ENCODE measurements at places on chromosomes 6 and 20.

- DNase-seq, result no peak
These were observed 349.3 kb upstream of the MMS22L start for GRCh38 chr6:97632341-97632740.

DNA sequence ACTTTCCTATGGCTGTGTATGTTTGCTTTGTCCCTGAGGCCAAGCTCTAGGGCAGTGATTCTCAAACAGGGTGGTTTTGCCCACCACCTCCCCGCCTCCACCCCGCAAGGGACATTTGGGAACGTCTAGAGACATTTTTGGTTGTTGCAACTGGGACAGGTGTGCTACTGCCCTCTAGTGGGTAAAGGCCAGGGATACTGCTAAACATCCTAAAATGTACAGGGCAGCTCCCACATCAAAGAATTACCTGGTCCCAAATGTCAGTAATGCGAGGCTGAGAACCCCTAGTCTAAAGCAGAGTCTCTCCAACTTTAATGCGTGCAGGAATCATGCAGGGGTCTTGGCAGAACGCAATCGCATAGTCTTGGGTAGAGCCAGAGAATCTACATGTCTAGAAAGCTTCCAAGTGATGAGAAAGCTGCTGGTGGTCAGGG, 5.1 kb downstream of the KCNS1 start:
- DNase-seq, result peak; percentile 69

- no peak for DNase-seq
These were observed 111.9 kb downstream of the DNAH8 start for GRCh38 chr6:38827024-38827423.

GRCh38 chr20:24521032-24521431, 51.6 kb downstream of the SYNDIG1 start:
- DNase-seq, result no peak

DNA sequence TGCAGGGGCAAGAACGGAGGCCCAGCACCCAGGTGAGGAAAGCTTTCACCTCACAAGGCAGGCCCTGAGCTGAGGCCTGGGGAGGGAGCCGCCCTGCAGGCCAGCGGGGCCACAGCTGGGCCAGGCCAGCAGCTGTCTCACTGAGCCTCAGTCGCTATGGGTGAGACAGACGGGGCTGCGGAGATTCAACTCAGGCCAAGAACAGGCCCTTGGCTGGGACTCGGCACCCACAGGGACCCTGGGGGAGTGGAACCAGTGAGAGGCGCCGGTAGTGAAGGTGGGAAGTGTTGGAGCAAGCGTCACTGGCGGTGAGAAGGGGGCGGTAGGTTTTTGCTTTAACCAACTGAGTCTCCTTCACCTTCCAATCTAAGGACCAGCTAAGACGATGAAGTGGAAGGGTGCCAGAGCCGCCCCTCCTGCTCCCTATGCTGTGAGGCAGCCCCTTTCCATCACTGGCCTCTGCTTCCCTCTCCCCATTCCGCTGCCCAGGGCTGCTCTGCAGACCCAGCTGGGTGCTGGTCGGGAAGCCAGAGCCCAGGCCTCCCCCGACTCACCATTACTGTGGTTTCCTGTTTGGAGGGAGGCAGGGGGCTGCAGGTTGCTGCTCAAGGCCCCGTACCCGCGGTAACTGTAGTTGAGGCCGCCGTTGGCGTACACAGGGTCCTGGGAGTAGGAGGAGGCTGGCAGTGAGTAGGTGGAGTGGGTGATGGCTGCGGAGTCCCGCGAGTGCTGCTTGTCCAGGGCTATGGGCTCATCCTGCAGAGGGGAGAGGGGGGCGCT, 93.7 kb downstream of the ASXL1 start:
- DNase-seq, result no peak

DNA sequence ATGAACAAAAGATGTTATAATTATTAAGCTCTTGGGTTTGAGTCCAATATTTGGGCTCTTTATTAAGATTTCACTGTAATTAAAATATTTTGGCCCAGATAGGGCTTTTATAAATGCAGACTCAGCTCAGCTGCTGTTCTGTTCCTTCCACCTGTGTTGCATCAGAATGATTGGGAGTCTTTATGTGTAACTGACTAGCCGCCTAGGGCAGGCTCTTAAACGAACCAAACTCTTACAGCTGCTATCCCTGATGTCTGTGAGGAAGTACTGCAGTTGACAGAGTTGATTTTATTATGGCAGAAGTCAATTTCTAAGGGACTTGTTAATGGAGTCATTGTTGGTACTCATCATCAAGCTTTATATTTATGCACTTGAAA, 144.7 kb downstream of the MYO6 start:
- no peak for DNase-seq

DNA sequence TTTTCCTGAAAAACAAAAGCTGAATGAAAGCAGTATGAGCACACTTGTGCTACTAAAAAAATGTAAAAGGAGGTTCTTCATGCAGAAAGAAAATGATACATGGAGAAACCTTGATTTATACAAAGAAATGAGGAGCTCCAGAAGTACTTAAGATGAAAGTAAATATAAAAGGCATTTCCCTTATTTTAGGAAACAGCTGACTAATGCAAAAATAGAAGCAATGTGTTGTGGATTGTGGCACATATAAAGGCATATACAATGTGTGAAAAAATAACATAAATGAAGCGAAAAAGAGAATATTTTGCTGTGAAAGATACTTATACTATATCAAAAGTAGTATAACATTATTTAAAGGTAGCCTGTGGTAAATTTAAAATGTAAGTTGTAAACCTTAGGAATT, 41.2 kb upstream of the PHIP start:
- DNase-seq, result no peak

DNA sequence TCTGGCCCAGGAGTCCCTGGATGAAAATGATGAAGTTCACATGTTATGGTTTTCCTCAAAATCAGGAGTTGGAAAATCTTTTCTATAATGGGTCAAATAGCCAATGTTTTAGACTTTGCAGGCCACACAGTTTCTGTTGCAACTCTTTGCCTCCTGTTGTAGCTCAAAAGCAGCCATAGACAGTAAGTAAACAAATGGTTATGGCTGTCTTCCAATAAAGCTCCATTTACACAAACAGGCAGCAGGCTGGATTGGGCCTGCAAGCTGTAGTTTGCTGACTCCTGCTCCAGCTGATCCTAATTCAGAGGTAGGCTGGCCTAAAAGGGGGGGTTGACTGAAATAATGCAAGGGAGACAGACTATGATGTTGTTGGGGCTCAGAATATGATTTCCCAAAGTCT, 33.0 kb downstream of the METTL24 start:
- DNase-seq, result peak; percentile 46

GRCh38 chr6:66896415-66896814, 1189.4 kb upstream of the EYS start:
- DNase-seq, result peak; percentile 5

- no peak for DNase-seq
These were observed 8.2 kb downstream of the KCNQ2 start for GRCh38 chr20:63464289-63464635.

GRCh38 chr6:50843842-50844241, 25.2 kb downstream of the TFAP2B start:
- DNase-seq, result no peak

- no peak for DNase-seq
These were observed 587.5 kb downstream of the CBLN4 start for GRCh38 chr20:55417836-55418235.

- no peak for DNase-seq
These were observed 182.7 kb downstream of the TBX18 start for GRCh38 chr6:84581494-84582259.

DNA sequence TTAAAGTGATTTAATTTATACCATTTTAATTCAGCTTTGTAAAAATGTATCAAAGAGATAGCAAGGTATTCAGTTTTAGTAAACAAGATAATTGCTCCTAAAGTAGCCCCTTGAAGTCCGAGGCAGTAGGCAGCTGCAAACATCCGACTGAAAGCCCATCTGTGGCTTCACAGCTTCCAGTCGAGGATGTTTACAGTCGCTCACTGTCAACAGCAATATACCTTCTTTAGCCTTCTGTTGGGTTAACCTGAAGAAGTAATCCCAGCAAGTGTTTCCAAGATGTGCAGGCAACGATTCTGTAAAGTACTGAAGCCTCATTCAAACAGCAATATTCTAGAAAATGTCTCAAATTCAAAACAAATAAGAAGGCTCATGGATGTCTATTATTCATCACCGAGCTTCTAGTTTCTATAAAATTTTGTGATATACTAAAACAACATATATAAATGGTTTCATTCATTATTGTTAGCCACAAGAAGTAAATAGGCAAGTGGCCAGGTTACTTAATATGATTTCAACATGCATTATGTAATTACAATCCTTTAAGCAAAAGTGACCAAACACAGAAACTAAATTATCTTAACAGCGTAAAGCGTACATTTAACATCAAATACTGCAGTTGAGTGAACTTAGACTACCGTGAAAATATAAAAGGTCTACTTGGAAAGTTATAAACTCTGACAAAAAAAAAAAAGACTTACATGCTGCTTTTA, 115.0 kb downstream of the OGFRL1 start:
- no peak for DNase-seq

- DNase-seq, result no peak
These were observed 14.7 kb upstream of the SSTR4 start for GRCh38 chr20:23020230-23021018.

DNA sequence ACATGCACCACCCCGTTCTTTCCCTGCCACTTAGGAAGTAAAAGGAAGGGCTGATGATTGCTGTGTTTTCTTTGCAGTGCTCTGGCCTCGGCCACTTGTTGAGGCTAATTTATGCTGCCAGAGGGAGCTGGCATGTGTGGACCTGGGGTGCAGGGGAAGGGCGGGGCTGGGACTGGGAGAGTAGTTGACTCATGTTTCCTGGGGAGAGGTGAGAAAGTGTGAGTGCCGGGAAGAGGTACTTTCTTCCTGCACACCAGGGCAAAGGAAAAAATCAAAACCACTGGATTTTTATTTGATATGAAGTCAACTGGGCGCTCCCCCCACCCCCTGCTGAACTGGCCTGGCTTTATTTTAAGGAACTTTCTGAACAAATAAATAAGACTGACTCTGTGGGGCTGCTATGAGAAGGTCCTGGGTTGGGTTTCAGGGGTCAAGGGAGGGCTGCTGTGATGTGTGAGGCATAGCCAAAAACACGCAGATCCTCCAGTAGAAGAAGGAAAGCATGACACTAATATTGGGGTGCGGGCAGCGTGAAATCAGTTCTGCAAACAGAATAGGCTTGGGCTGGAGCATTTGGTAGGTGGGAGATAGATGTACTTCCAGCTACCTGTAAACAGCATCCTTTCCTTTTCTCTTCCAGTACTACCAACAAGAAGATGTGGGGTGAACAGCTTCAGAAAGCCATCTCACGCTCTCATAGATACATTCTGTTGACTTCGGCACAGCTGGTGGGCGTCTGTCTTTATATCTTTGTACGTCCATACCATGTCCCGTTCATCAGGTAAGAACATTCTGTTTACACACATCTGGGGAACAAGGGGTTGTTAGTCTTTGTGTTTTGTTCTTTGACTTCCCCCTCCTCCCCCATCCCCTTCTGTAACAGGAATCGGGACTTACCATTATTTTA, 87.5 kb downstream of the SYNJ2 start:
- no peak for DNase-seq

Data from HepG2 (cell line).